NCI-H446 treated with DMSO at 0.1 percent for 48 hours (cell line): ENCODE measurements at places on chromosomes 13 and 19.

DNA sequence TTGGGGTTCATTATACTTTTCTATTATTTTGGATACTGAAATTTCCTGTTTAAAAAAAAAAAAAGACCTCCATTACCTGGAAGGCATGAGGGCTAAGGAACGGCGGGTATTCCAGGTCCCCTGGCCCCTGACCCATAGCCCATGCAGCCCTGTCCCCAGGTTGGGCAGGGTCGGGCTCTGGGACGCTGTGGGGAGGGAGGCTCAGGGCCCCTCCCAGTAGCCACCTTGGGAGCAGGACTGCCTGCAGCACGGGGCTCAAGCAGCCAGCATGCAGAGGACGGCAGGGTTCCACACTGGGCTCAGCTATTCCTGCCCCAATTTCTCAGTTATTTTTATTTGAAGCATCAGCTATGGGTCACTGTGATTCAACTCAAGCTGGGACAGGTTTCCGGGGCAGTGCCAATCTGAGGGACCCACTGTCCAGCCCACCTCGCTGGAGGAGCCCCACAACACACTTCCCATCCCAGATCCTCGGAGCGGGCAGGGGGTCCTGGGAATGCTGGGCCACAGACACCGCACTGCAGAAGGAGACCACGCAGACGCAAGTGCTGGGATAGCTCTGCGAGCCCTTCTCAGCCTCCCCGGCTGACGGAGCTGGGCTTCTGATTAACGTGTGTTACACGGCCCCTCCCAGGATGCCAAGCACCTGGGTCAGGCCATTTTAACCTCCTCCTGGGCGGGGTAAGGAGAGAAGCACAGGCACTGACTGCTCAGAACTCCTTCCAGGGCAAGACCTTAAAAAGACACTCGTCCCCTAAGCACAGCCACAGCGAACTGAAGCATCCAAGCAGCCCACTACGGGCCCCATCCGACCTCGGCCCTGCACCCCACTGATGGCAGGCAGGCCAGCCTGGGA lies 60.1 kb downstream of the PEPD start:
- DNase-seq, result no peak

DNA sequence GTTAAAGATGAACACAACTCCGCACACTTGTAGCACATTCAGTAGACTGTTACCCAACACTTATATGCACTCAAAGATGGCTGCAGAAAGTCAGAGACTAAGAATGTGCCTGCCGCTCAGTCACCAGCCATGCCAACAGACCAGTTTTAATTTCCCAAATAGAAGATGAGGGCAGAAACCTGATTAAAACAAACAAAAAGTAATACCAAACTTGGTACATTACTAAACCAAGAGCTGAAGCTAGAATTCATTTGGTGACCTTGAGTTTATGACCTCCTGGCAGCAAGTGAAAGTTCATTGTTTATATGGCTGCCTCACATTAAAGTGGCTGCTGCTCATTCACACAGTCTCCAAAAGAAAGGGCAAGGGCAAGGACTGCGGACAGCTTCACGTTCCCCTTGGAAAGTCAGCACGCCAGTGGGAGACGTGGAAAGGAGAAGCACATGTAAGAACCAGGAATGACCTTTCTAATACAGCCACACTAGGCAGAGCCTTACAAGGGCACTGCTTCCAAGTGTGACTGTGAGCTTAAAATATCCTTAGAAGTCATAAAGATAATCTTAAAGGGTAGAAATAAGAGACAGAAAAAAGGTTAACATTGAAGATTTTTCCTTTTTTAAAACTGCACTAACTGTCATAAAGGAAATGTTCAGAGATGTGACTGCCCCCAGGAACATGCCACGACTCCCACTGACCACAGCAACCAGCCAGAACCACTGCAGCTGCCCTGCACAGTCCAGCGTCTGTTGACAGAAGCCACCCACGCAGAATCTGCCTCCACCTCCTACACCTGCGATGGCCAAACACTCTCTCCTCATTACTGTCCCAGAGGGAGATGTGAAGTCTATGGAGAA lies 73.5 kb downstream of the STK24 start:
- no peak for DNase-seq

GRCh38 chr19:10776900-10777650 lies 58.9 kb downstream of the TMED1 start:
- no peak for DNase-seq

GRCh38 chr19:1780272-1780958 lies 27.1 kb downstream of the ONECUT3 start:
- no peak for DNase-seq

DNA sequence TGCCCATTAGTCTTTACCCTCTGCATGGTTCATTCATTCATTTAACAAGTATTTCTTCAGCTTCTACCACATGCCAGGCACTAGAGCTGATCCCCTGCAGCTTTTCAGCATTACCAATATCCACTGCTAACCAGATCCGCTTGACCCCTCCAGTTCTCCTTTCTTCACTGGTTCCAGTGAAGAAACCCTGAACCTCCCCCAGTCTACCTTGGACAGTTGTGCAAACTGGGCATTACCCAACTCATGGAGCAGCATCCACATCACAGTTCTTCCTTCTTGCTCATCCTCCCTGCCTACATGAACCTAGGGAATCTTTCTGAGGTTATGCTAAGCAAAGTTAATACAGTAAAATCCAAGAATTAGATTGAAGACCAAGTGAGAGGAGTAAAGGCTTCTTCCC lies 78.7 kb upstream of the SERP2 start:
- no peak for DNase-seq

DNA sequence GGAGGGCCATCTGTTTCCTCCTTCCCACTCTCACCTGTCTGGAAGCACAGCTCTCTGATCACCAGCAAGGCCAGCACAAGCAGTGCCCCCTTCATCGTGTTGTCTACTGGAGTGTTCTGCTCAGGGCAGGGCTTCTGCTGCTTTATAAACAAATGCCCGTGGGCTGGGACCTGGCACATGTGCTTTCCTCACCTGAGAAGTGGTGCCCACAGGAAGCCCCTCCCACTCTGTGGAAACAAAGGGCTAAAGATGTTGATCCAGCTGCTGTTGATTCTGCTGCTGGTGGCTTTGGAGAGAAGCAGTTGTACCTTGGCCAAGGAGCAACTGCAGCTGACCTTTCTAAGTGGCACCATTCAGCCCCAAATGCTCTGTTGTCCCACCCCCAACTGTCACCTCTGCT lies 26.4 kb upstream of the ZNF181 start:
- DNase-seq, result no peak

GRCh38 chr19:13134626-13135025 lies 15.5 kb downstream of the STX10 start:
- DNase-seq, result no peak

DNA sequence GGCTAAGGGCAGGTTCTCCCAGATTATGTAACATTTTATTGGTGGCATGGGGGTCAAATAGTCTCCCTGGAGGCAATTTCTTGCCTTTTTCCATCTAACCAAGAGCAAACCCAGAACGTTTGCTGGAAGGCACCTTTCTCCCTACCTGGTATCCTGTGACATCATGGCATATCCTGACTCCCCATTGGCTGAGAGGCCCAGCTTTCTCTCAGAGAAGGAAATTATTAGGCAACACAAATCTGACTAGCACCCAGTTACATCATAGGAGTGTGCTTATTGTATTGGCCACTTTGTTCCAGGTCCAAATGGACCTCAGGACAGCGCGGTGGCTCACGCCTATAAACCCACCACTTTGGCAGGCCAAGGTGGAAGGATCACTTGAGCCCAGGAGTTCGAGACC lies 13.0 kb downstream of the NTN5 start:
- no peak for DNase-seq

DNA sequence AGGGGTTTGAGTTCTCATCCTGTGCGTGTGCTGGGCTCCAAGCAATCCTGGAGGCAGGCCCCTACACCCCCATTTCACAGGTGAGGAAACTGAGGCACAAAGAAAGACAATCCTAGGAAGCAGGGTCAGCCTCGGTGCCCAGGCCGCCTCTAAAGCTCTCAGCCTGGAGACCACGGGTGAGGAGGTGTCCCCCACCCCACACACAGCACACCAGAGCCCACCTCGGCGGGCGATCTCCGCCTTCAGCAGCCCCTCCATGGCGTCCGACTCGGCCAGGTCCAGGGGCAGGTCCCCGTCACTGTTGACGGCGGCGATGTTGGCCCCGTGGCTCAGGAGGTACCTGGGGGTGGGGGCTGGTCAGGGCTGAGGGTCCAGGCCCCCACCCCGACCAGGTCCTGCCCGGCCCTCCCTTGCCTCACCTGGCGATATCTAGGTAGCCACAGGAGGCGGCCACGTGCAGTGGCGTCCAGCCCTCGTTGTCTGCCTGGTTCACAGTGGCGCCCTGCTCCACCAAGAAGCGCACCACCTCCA lies 5.1 kb downstream of the PPP1R12C start:
- DNase-seq, result no peak

DNA sequence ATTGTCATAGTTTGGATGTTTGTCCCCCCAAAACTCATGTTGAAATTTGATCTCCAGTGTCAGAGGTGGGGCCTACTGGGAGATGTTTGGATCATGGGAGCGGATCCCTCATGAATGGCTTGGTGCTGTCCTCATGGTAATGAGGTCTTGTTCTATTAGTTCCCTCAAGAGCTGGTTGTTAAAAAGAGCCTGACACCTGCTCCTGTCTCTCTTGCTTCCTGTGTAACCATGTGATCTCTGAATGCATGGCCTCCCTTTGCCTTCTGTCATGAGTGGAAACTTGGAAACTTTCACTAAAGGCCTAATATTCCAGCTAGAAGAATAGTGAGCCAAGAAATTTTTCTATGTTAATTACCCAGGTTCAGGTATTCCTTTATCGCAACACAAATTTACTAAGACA lies 311.4 kb upstream of the ATXN8OS start:
- no peak for DNase-seq

- no peak for DNase-seq
Observed at GRCh38 chr13:78187781-78188180, 269.1 kb upstream of the EDNRB start.

- no peak for DNase-seq
Observed at GRCh38 chr13:63438951-63439350, 2023.3 kb upstream of the PCDH20 start.

DNA sequence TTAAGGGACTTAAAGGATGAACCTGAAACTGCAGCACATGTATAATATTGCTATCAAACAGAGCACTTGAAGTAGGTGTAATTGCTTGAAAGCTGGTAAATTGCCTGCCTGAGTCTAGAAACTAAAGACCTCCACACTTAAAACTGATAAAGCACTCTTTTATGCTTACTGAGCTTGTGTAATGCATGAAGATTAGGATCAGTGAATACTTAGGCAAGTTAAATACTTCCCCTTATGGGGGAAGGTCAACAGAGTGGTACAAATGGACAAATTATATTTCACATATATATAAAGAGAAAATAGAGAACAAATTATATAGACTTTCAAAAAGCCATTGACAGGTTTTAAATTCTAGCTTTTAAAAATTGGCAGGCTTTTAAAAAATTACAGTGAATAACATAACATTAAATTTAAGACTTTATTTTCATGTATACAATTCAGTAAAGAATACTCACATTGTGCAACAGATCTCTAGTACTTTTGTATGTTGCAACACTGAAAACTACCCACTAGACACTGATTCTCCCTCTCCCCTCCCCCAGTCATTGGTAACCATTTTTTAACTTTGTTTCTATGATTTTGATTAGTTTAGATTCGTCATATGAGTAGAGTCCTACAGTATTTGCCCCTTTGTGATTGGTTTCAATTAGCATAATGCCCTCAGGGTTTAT lies 23.9 kb downstream of the PIBF1 start:
- DNase-seq, result no peak

DNA sequence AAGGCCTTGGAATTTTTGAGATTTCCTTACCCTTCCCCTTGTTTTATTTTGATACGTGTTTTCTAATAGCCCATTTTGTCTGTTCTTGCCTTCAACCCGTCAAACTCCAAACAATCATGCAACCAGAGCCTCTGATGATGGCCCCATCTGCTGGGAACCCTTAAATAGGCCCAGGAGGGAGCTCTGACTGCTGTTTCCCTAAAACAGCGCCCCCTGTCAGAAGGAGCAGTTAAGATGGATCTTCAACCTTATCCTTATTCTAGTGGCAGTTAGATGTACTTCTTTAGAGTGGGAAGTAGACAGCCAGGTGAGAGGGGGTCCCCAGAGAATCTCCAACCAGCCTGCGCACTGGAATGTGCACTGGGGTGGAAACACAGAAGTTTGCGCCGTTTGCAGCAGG lies 1031.0 kb upstream of the PCDH9 start:
- DNase-seq, result no peak

DNA sequence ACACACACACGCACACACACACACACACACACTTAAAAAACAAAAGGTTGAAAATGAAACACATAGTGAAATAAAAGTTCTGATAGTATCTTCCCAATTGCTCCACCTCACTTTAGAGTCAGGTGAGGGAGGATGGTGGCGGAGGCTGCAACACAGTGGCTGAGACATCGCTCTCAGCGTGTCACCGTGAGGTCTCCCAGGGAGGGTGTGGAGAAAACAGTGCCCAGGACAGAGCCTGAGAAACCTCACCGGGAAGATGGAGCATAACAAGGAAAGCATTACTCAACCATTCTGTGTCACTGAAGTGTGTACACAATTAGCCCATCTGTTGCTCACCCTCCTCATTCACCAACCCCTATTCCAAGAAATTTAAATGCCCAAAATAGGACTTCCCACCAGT lies 111.4 kb upstream of the USP29 start:
- DNase-seq, result no peak

DNA sequence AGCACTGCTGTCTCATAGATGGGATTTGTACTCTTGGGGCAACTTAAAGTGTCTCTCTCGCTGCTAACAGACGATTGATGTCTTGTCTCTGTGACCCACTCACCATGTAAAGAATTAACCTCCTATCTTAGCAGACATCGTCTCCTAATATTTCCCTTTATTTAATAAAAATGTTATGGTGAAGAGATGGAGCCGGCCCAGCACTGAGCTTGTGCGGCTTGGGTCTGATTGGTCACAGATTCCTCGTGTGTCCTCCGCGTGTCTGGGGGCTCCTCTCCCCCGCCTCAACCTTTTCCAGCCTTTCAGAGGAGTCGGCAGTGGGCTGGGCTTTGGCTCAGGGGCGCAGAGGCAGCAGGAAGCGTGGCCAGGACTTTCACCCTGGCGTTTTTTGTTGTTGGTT lies 13.2 kb upstream of the CRTC1 start:
- DNase-seq, result no peak

DNA sequence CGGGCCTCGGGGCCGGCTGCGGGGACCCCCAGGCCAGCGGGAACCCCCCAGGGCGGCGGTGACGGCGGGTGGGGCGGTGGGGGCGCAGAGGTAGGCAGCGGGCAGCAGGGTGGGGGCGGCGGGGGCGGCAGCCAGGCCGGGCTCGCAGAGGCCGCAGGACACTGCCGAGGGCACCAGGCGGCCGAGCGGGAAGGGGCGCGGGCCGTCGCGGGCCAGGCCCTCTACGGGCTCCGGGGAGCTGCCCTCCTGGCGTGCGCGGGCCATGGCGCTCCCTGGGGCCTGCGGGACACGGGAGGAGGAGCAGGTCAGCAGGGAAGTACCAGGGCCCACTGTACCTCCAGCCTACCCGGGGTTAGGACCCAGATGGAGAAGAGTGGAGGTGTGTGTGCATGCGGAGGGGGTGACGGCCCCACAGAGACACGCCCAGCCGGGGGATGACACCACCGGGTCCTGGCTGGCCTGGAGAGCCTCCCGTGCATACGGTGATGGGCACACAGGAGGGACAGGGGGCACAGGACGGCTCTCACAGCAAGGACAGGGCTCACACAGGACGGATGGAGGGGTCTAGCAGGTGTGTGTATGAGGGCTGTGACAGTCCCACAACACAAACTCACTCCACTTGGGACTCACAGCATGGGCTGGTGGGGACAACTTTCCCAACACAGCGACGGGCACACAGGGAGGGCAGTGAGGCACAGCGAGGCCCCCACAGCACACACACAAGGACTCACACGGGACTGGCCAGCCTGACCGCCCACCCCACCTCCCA lies 2.6 kb downstream of the BBC3 start:
- no peak for DNase-seq

- no peak for DNase-seq
Observed at GRCh38 chr19:3125900-3126524, 9.8 kb upstream of the GNA15 start.
